Cerebellar cortex (tissue), 1 donor: ENCODE measurements at places on chromosomes 5 and 9.

GRCh38 chr9:447230-448025 lies 232.8 kb downstream of the DOCK8 start:
- no peak for DNase-seq

GRCh38 chr5:68041293-68041692 lies 174.3 kb upstream of the PIK3R1 start:
- no peak for DNase-seq

GRCh38 chr5:146751054-146751453 lies 127.5 kb downstream of the PPP2R2B start:
- DNase-seq = no peak

DNA sequence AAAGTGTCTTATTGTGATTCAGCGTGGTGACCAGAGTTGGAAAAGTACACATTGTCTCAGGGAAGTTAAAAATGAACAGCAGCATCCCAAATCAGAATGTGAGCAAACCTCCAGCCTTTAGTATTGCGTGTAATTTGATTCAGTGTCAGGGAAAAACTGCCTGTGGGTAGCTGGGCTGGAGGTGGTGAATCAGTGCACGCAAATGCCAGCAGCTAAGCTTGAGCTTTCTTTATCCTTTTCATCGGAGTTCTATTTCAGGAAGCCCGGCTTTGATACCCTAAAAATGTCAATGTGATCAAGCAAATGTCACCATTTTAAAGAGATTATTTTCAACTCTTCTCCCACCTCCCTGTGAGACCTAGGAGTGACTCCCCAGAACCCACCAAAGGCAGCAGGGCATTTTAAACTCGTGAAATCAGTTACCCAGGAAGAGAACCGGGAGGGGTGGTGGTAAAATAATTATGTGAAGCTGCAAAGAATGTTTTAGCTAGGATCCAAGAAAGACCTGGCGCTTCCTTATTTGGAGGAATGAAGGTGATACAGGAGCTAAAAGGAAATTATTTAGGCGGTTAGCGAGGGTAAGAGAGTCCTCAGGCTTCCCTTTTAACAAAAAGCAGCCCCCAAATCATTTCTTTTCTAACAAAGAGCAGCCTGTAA lies 25.7 kb upstream of the C5orf47 start:
- peak; percentile 33 for DNase-seq

GRCh38 chr5:91382530-91383026 lies 539 bp downstream of the ARRDC3 start:
- peak; percentile 79 for DNase-seq

DNA sequence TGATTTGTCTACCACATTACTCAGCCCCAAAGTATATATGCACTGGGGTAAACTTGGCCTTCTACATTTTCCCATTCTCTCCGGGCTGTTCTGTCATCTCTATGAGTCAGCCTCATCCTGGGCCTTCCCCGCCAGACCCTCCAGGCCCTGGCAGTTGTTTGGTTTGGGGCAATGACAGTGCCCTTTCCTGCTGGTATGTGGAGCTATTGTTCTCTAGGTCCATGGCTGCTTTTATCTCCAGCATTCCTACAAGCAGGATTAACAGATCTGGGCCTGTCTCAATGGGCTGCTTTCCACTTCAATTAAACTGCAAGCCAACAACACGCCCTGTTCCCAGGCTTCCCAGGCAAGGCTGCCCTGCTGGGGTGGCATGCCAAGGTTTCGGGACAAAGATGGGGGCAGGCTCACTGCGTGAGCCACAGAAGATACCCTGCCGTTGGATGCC lies 136.4 kb downstream of the SLIT3 start:
- peak; percentile 97 for DNase-seq

GRCh38 chr5:64453405-64453804 lies 52.4 kb upstream of the RGS7BP start:
- no peak for DNase-seq

DNA sequence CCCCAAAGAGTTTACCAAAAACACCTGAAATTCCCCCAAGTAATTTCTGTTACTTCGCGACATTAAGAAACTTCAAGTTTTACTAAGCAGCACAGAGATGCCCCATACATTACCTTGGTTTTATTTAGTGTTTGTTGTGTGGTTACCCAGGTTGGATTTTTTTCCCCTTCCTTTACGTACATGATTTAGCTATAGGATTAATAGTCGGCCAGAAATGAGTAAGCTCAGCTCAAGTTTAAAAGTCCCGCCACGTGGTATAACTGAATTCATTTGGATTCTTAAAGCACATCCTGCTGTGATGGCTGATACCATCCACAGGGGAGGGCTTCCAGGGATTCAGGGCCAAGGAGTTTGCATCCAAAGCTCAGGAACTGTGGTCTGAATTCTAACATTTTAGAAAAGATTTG lies 75.9 kb downstream of the DAP start:
- DNase-seq = no peak

DNA sequence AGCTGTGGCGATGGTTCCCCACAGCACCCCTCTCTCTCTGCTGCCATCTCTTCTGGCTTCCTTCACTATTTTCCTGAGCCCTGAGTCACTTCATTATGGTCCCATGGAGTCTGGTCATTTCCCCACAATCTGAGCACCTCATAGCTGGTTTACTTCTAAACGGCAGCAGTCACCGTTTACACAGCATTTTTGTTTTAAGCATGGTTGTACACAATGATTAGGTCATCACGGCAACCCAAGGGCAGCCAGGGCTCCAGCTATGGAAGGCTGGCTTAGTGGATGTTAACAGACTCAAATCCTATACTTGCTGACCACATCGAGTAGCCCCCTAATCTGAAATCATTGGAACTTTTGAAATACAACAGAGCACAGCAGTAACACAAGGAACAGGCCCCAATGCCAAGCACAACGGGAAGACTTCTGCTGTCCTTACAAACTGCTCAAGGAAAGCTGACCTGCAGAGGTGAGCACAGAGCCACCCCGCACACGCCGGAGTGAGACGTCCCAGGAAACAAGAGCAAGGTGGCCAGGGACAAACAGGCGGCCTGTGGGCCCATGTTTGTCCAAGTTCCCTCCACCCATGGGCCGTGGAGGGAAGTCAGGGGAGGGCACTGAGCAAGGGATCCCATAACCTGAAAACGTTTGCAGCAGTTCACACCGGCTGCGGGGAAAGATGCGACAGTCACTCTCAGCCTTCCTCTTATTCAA lies 22.9 kb downstream of the CAMSAP1 start:
- DNase-seq = no peak

DNA sequence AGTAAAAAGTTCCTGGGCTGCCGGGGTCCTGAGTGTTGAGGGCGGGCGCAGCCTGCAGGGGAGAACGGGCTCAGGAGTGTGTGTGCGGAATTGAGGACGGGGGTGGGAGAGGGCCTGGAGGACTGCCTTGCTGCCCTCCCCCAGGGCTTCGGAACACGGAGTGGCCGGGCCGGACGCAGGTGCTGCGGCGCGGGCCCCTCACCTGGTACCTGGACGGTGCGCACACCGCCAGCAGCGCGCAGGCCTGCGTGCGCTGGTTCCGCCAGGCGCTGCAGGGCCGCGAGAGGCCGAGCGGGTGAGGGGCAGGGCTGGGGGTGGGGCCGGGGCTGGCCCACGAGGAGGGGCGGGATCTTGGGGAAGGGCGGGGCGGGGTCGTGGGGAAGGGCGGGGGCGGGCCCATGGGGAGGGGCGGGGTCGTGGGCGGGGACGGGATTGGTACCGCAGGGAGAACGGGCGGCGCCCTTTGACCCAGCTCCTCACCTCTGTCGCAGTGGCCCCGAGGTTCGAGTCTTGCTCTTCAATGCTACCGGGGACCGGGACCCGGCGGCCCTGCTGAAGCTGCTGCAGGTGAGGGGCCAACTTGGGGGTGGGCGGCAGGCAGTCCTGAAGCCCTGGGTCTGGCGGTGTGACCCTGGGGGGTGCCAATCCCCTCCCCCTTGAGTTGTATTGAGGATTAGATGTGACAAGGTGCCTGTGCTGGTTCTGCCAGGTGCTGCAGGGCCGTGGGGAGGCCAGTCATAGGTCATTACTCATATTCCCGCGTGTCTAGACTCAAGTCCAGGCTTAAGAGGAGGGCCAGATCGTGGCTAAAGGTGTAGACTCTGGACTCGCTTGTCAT lies 7.1 kb downstream of the FPGS start:
- DNase-seq = no peak

- peak; percentile 70 for DNase-seq
Observed at GRCh38 chr9:83981126-83981871, 694 bp downstream of the RMI1 start.

- DNase-seq = no peak
Observed at GRCh38 chr9:99438596-99438995, 216.5 kb downstream of the SEC61B start.

- no peak for DNase-seq
Observed at GRCh38 chr5:4553130-4553529, 587.0 kb upstream of the ADAMTS16 start.

DNA sequence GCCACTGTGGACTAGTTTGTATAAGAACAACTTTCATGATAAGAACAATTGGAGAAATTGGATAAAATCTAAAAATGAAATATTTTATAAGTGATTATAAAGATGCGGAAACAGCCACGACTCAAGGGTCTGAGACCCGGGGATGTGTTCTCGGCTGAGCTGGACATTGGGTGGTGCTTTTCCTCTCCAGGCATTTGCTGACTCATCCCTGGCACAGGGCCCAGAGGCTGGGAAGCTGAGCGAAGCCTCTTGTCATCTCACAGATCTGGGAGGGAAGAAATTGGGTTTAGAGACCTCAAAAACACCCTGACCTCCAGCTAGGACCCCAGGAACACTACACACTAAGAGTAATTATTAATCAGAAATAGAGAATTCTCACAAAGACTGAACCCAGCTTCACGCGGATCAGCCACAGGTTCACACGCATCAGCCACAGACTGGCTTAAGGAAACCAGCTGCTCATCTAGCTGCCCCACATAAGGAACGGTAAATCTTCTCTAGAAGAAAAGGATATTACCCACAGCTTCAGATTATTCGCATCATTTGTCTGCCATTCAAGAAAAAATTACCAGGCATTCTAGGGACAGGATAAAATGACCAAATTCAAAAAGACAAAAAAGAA lies 2.8 kb upstream of the OR2V1 start:
- DNase-seq = no peak

GRCh38 chr5:8340739-8341344 lies 471.9 kb downstream of the MTRR start:
- peak; percentile 9 for DNase-seq

GRCh38 chr5:87541033-87541432 lies 128.3 kb upstream of the CCNH start:
- peak; percentile 98 for DNase-seq

- DNase-seq = no peak
Observed at GRCh38 chr9:127885508-127886281, 8.2 kb upstream of the AK1 start.

DNA sequence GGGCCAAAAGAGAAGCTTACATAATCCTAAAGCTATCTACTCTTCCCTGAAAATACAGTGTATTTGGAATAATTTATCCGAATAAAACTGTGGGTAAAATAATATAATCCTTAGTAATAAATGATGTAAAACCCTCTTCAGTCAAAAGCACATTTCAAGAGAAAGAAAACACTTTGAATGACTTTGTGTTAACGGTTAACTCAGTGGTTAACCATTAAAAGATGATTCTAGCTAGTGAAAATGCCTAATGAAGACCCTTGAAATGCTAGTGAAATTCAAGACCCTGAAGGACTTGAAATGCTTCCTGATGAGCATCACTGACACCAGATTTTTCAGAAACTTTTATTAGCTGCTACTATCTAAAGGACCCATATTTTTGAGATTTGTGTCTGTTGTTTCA lies 70.7 kb downstream of the COX7C start:
- no peak for DNase-seq

DNA sequence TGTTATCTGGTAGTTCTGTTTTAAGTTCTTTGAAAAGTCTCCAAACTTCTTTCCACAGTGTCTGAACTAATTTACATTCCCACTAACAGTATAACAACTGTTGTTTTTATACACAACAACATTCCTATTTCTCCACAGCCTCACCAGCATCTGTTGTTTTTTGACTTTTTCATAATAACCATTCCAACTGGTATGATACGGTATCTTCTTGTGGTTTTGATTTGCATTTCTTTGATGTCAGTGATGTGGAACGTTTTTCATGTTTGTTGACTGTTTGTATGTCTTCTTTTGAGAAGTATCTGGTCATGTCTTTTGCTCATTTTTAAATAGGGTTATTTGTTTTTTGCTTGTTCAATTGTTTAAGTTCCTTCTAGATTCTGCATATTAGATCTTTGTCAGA lies 12.6 kb upstream of the GRAMD2B start:
- DNase-seq = no peak

- DNase-seq = no peak
Observed at GRCh38 chr9:98086461-98086860, 29.9 kb downstream of the NANS start.

DNA sequence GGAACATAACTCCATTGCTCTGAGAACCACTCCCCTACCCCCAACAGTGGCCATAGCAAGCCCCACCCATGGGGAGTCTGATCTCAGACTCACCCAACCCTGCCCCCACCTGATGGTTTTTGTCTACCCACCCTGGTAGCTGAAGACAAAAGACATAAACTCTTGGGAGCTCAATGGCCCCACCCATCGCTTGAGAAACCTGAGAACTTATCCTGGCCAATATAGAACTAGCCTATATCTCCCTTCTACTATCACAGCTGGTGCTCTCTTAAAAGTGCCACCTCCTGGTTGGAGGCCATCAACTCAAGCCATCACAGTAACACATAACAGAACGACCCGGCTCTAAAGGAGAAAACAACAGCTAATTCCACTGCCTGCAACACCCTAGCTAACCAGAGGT lies 47.9 kb upstream of the SNAPC3 start:
- no peak for DNase-seq

DNA sequence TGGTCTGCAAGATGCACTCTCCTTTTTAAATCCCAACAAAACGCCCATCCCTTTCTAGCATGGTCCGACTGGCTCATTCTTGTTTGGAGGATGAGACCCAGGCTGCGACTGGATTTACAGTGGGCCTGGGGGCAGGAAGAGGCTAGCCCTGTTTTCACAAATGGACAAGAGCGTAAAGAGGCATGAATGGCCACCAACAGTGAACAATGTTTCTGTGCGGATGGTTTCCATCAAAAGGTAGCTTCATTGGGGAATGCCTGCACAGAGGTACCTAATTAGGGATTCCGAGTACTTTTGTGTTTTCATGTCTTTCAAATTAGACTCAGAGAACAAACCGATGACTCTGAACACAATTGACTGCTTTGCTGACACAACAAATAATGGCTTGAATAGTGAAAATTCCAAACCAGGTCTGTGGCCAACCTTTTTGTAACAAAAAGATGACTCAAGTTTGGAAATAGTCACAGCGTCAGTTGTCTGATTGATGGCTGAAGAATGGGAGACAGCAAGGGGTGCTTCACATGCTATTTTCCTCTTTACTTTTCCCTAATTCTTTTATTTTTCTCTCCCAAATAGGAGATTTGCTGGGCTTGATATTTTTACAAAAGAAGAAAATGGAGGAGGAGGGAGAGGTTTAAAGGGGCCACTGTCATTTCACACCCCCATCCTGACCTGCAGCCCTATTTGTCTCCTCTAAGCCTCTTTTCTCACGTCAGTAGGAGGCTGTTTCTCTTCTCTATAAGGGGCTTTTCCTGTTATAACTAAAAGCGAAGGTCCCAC lies 208.1 kb upstream of the S1PR3 start:
- no peak for DNase-seq

- DNase-seq = no peak
Observed at GRCh38 chr5:115946655-115947054, 15.6 kb upstream of the LVRN start.
